Hepatocyte (in vitro differentiated cells): ENCODE measurements at places on chromosomes 7 and 10. TPM values are rescaled to one million over a fixed set of nuclear protein-coding genes. Genes with fewer than 3 reads are reported as not detected.

The UPK3B gene
- 16.8 and 25.8 TPM in 2 replicates for total RNA-seq

The HTR7 gene
- 1.6 and 1.8 TPM in 2 replicates for total RNA-seq

The DOCK1 gene
- 51.5 and 55.5 TPM in 2 replicates for total RNA-seq

The CALY gene
- 2.3 TPM in 1 of 2 replicates, not detected in the other for total RNA-seq

The NEBL gene
- total RNA-seq = 8.5 and 12.3 TPM in 2 replicates
